ENCODE measurements at places on chromosomes 4 and X.

DNA sequence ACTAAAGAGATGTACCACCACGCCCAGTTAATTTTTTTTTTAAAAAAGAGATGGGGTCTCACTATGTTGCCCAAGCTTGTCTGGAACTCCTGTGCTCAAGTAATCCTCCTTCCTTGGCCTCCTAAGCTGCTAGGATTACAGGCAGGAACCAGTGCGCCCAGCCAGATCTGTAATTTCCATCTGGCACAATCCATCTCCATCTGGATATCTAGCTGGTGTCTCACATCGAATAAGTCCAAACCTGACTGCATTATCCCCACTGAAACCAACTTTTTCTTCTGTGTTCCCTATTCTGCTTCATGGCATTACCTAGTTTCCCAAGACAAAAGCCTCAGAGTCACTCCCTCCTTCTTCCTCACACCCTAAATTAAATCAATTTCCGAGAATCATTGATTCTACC, 125.8 kb upstream of the TEX13C start:
- DNase-seq: no peak

DNA sequence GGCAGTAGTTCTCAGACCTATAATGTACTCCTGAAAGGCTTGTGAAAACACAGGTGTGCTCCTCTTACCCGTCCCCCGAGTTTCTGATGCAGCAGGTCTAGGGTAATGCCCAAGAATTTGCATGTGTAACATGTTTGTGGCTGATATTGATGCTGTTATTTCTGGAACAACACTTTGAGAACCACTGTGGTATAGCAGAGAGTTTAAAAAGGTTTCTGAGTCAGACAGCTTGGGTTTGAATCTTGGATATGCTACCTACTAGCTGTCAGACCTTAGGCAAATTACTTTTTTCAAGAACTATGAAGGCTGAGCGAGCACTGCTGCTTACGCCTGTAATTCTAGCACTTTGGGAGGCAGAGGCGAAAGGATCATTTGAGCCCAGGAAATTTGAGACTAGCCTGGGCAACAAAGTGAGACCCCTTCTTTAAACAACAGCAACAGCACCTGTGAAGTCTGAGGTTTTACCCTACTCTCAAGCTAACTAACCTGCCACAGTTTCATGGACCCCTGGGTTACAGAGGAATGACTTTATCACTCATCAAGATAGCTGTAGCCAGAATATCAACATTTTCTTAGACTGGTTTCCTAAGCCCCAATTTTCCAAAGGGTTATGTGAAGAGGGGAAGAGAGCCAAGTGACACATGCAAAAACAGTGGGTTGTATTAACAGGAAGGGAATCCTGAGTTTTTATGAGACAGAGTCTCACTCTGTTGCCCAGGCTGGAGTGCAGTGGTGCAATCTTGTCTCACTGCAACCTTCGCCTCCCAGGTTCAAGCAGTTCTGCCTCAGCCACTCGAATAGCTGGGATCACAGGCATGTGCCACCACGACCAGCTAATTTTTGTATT, 5.1 kb downstream of the AFF1 start:
- no peak for DNase-seq

DNA sequence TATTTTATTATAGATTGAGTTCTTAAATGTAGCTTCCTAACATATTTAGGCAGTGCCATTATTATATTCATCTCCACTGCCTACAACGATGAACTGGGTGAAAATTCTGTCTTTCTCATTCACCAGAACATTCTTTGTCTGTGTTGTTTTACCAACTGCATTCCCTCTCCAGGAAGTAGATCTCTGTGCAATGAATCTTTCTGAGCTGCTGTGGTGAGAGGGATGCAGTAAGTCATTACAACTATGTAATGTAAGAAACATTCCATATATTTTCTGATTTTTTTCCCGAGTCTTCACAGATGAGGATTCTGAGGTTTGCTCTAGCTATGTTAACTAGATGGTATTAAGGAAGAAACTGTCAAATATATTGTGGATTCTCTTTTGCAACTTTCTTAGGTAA, 811.9 kb upstream of the PCDH7 start:
- no peak for DNase-seq

DNA sequence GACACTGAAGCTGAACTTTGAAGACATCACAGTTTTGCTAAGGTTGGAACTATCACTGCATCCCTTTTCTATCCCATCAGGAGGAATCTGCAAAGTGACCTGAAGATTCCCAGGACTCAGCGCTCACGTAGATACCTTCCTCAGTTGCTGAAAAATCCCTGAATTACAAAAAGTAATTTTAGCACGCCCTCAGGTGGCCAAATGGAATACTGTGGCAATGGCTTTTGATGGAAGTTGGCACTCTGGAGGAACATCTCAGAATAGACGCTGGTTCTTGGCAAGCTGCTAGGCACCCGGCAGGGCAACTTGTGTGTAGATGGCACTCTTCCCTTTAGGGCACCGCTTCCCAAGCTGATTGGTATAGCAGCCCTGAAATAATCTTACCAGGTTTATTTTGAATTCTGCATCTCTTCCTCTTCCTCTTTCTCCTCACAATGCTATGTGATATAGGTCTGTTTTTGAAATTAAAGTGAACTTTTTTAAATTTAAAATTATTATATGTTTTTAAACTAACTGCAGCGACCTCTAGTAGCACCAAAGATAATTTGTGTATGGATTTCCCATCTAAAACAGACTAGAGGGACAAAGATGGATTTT, 16.3 kb upstream of the ESX1 start:
- peak; percentile 35 for DNase-seq

- no peak for DNase-seq
Measured at GRCh38 chrX:150324919-150325318, 38.2 kb upstream of the MAMLD1 start.

DNA sequence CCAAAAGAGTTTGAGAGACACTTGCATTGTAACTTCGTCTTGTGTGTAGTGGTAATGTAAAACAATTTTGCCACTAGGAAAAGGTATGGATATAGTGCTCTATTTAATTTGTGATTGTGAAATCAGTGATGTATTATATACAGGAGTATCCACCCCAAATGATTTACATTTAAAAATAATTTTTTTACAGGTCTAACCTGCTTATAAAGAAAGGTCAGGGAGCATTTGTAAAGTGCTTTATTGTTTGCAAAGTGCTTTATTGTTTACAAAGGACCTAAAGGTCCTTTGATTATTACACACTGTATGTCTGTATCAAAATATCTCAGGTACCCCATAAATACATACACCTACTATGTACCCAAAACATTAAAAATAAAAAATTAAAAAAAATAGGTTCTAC, 70.3 kb downstream of the DCK start:
- no peak for DNase-seq

- DNase-seq: no peak
Measured at GRCh38 chr4:45147866-45148265, 421.5 kb upstream of the GNPDA2 start.

GRCh38 chrX:57528670-57529255, 63.0 kb upstream of the ZXDB start:
- peak; percentile 11 for DNase-seq

DNA sequence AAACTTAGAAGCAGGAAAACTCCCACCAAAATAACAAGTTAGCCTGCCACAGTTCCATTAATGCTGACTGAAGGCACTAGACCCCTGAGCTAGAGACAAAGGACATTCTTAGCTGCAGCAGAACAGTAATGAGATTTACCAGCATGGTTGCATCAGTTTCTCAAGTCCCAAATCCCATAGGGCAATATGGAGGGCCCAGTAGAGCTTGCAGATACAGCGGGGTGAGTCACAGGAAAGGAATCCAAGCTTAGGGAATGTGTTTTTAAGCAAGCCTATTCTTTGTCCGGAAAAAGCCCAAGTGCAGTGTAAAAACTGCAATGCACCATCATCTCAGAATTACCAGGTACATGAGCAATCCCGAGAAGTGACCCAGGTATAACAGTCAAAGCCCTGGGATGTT, 51.3 kb upstream of the EXOC1L start:
- peak; percentile 30 for DNase-seq

- no peak for DNase-seq
Measured at GRCh38 chr4:28001698-28002097, 1141.1 kb downstream of the STIM2 start.

GRCh38 chr4:86633854-86634253, 39.7 kb downstream of the PTPN13 start:
- DNase-seq: no peak

- no peak for DNase-seq
Measured at GRCh38 chrX:16469870-16470269, 180.1 kb upstream of the S100G start.

DNA sequence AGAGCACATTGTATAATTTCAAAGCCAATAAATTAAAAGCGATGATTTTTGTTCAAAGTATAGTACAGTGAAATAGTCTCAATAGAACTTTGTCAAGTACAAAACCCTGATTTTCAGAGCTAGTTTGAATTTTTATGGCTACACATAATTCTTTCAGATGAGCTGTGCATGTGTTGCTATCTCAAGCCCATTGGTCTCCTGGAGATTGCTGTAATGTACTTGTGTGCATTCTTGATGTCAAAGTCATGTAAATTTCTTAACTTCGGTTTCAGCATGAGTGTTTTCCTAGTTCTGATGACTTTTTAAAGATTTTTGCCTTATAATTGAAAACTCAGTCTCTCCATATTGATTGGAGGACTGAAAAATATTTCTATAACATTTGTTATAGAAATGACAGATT, 200.8 kb downstream of the CEP135 start:
- DNase-seq: no peak

DNA sequence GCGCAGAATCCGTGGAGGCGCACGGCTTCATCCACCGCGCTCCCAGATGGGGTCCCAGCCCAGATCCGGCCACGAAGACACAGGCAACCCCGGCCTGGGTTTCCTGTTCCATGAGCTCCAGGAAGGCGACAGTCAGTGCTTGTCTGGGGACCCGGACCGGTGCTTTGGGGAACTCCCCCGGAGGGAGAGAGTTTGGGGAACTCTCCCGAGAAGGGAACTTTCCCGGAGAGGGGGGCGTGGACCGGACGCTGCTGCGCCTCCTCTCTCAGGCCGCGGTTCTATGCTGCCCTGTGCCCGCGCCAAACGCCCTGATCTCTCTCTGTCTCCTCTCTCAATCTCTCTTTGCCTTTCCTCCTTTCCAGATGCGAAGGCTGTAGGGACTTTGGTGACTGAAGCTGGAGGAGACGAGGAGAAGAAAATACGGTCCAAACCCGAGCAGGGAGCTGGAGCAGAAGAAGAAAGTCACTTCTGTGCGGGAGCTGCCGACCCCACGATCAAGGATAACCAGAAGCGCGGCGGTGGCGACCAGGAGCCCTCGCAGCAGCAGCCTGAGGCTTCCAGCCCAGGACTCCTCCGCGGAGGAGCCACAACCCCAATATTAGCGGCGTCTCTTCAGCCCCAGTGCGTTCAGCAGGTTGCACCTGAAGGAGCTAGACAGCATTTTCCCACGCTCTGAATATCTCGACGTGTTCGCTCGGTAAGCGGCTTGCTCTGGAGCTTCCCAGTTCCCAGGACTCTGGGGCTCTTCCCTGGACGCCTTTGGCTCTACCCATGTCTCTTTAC, 47.6 kb upstream of the NKAP start:
- no peak for DNase-seq

GRCh38 chrX:132292793-132293192, 73.5 kb upstream of the RAP2C start:
- peak; percentile 19 for DNase-seq

- no peak for DNase-seq
Measured at GRCh38 chr4:28842271-28842670, 1877.9 kb upstream of the PCDH7 start.

- DNase-seq: no peak
Measured at GRCh38 chrX:132877954-132878536, 80.4 kb downstream of the HS6ST2 start.

DNA sequence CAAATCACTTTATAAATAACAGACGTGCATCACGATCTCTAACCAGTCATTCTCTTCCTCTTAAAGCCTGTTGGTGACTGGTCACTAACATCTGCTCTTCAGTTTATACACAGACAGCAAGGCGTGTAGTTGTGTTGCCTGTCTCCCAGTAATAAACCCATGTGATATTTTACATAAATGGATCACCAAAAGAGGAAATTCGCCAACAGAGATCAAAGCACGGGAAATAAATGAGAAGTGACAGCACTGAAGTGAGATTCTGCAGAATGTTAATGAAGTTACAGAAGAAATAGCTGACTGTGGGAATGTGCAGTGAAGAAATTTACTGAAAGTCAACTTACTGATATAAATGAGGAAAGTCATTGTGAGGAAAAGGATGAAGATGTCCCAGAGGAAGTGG, 47.0 kb downstream of the AFF1 start:
- DNase-seq: no peak

DNA sequence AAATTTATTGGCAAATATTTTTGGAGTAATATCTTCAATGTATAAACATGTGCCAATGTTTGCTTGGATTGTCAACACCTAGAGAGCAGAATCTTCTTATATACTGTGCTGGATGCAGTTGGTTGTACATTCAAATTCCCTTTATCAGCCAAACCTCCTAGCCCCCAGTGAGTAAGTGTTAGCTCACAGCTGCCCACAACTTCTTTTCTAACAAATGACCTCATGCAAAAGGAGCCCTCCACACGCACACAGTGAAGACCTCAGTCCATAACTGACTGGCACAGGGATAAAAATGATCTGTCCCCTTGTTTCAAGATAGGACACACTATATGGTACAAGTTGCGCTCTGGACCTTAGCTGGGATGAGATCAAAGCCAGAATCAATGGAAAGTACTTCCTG, 458.0 kb upstream of the NWD2 start:
- no peak for DNase-seq

- DNase-seq: no peak
Measured at GRCh38 chr4:91448668-91449330, 855.0 kb upstream of the GRID2 start.

DNA sequence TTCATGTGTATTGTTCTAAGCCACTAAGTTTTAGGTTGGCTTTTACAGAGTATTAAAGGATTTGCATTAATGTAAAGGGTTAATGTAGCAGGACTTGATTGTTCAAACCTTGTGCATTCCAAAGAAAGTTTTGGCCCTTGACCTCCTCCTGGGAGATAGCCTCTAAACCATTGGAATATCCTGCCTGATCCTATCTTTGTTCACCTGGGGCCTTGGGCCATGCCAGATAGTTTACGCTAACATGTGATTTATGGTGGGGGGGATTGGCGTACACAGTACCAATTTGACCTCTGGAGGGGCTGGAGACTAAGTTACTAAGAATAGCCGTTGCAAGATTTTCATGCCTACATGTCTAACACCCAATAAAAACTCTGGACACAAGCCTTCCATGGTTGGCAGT, 1002.7 kb upstream of the PABPC4L start:
- no peak for DNase-seq

DNA sequence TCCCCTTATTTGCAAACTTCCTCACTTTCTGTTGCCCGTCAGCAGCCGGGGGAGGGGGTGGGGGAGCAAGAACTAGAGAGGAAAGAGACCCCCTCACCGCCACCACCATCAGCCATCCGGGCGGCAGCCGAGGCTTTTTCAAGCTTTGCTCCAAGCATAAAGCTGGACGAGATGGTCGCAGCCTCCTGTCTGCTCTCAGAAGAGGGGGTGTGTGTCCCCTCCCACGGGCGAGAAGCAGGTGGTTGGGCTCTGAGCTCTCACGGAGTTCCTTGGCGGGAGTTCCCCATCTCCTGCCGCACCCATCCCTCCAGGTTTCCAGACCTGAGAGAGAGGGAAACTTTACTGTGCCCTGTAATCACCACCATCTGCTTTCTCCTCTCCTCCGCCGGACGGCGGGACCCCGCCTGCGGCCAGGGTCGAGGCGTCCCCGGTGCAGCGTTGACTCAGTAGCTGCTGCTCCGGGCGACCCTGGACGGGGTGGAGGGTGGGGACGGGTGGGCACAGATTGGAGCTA, 4.7 kb upstream of the ARX start:
- DNase-seq: no peak

- DNase-seq: no peak
Measured at GRCh38 chr4:151250706-151251105, 26.3 kb upstream of the PRSS48 start.

All from BE2C (cell line).